ENCODE measurements at places on chromosomes 7 and 10.

DNA sequence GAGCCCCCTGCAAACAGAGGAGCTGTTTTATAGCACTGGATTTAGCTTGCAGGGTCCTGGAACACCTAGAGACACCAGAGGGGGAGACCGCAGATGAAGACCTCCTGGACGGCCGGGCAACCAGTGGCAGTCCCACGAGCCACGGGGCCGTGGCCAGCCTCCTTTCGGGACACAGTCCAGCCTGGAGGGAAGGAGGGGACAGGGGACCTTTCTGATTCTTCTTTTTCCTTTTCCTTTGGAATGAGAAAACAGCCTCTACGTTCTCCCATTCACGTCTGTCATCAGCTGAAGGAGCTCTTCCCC lies 35.4 kb upstream of the FAM20C start:
- no peak for DNase-seq

- DNase-seq, result no peak
Observed at GRCh38 chr7:102912742-102913141, at the start of gene LRRC17. LRRC17 (plus strand) TSS chr7:102913000; CDS start chr7:102933914, 20,914 bp downstream.

- DNase-seq, result no peak
Observed at GRCh38 chr7:16531707-16532106, 5.1 kb downstream of the LRRC72 start.

- no peak for DNase-seq
Observed at GRCh38 chr7:147062897-147063296, 946.3 kb downstream of the CNTNAP2 start.

DNA sequence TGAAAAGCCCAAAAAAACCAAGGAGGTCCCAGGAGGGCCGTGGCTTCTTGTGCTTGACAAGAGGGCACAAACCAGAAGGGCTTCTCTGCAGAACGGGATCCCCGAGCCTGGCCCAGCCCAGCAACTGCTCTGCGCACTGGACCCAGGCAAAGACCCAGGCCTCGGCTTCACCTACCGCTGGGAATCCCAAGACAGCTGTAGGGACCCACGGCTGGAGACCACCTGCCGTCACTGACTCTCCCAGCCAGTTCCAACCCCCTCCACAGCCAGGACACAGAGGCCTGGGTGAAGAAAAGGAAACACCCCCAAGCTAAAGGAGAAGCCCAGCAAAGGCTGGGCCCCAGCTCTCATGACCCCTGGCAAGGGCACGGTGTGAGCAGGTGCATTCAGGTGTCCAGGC lies 24.3 kb downstream of the PDGFA start:
- no peak for DNase-seq

- DNase-seq, result no peak
Observed at GRCh38 chr7:882336-883035, 6.1 kb downstream of the GET4 start.

DNA sequence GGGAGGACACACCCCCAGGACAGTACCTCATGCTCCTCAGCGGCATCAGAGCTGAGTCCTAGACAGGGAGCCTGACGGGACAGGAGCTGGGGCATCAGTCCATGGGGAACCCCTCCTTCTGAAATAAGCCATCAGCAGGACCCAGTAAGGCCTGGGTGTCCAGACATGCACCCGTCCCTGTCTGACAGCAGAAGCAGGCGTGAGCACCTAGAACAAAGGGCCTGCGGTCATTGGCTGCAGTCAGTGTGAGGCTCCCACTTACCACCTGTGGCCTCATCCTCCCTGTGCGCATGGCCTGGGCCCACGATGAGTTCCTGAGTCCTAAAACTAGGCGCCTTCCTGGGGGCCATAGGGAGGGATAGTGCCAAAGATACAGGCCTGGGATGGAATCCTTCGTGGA lies 484.7 kb downstream of the PTPRN2 start:
- no peak for DNase-seq

DNA sequence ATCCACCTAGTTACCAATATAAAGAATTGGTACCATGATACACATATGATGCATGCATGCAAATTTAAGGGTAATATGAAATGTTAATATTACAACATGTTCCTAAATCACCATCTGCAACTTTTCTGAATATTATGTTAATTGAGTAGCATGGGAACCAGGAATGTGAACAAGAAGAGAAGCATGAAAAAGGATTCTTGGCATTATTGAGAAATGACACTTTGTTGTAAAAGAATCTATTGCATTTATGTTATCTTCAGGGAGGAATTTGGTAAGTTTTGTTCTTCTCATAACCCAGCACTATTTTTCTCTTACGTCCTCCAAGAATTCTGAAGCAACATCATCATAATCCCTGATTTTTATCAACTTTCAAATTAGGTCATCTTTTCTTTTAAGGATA lies 159.9 kb upstream of the SLC25A13 start:
- no peak for DNase-seq

- no peak for DNase-seq
Observed at GRCh38 chr7:36303202-36304098, 86.2 kb upstream of the ANLN start.

GRCh38 chr10:79063071-79063491 lies 5.7 kb upstream of the ZMIZ1 start:
- DNase-seq, result no peak

DNA sequence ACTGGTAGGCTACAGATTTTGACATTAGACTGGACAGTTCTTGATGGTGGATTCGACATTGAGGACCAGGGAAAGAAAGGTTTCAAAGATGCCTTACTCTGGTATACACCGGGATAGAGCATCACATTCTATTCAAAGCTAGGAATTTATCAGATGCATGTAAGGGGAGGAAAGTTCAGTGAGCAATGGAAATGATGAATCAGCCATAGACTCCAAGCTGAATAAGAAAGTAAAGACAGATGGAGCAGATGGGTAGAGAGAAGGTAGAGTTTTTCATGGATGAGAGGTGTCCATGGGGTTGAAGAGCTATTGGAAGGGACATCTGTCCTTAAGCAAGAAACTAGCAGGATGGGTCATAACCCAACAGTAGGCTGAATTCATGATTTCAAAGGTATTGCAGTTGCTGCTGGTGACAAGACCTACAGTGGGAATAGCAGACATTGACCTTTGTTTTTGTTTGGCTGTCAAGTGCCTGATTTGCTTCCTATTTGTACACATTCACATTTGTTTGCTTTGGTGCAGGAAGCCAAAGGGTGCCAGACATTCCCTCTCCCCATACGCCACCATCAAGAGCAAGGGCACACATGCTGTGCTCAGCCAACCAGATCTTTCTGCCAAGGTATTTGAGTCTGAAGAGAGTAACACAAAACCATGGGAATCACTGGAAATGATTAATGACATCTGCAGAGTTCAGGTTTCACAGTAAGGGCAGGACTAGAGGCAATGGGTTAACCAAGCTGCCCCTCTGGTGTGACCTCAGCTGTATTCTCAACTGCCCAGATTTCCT lies 8.6 kb upstream of the CACUL1 start:
- DNase-seq, result no peak

GRCh38 chr7:7223250-7223649 lies 40.9 kb downstream of the C1GALT1 start:
- no peak for DNase-seq

- no peak for DNase-seq
Observed at GRCh38 chr7:1659696-1660095, 10.4 kb upstream of the ELFN1 start.

DNA sequence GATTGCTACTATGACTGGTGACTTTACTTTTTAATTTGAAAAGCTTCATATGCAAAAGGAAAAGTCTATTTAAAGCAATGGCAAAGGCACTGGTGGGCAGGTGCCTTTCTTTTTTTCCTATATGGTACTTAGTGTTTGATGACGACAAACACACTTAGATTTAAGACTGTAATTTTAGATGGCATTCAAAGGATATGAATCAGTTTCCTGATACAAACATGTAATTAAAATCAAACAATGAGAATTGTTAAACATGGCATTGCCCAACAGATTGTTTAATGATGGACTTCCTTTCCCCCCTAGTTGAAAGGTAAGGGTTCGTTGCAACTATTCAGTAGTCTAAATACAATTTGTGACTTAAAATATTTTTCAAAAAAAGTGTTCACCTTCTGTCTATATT lies 106.5 kb upstream of the SEMA3C start:
- no peak for DNase-seq

DNA sequence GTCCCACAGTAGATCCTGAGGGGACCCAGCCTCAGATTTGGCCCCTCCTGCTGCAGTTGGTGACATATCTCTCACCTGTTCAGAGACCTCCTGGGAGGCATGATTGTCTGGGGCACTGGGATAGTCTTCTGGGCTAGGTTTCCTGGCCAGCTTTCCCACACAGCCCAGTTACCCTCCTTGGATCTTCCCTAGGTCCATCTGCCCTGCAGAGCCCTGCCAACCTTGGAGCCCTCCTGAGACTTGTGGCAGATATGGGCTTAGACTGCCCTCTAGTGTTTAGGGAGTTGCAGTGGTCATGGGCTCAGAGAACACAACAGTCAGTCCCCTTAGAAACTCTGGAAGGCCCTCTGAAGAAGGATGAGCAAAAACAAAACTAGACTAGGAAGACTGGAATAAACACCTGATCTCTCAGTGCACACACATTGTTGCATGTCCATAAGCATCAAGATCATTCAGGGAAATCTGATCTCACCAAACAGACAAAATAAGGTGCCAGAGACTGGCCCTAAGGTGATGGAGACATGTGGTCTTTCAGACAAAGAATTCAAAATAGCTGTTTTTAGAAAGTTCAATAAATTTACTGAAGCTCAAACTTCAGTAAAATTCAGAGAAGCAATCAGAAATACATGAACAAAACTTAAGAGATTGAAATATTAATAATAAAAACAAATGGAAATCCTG lies 324.6 kb downstream of the ATRNL1 start:
- DNase-seq, result no peak

- DNase-seq, result no peak
Observed at GRCh38 chr10:5271526-5271925, 74.9 kb downstream of the AKR1C4 start.

- DNase-seq, result no peak
Observed at GRCh38 chr7:17039372-17039771, 157.6 kb upstream of the AGR3 start.

- DNase-seq, result no peak
Observed at GRCh38 chr10:381805-382204, 246.6 kb downstream of the ZMYND11 start.

GRCh38 chr10:85791818-85792532 lies 574.6 kb downstream of the GRID1 start:
- no peak for DNase-seq

DNA sequence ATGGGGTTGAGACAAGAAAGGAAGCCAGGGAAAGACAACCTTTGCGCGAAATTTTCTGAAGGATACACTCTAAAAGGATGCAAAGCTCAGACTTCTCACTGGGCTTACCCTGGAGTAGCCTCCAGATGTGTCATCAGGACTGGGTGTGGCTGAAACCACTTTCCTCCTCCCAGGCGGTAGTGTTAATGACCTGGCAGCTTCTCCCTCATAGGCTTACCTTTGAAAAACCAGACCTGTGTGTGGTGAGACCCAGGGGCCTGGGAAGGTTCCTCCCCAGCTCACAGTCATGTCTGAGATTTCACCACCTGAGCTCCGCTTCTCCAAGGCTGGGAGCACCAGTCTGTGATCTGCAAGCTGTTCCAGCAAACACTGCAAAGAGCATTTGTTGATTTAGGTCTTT lies 93.7 kb downstream of the EPC1 start:
- no peak for DNase-seq

DNA sequence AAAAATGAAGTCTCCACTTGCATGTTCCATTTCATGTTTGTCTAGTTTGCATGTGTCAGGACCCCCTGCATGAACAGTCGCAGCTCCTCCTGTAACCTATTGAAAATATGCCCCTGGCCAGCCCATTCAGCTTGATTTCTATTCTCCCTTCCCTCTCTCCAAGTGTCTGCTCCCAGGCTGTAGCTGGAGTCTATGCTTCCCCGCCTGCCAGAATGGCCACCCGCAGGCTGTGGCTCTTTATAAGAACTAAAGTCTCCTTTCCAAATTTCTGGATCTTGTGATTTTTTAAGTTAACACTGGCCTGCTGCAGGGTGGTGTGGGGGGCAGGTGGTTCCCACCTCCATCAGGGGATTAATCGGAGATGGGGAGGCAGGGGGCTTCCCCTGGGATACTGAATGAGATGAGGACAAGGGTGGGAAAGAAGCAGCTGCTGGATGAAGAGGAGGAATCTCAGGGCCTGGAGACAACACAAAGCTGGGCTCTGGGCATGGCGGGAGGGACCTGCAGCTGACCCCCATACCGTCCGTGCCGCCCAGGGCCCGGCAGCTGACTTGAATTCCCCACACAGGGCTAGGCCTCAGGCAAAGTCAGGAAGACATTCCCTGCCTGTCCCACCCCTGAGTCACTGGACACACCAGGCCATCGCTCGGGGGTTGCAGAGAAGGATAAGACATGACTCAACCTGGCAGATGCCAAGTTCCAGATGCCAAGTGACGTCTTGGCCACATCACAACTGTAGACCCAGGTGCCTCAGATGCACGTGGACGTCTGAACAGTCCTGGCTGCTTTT lies 399.5 kb upstream of the FOXK1 start:
- DNase-seq, result no peak

DNA sequence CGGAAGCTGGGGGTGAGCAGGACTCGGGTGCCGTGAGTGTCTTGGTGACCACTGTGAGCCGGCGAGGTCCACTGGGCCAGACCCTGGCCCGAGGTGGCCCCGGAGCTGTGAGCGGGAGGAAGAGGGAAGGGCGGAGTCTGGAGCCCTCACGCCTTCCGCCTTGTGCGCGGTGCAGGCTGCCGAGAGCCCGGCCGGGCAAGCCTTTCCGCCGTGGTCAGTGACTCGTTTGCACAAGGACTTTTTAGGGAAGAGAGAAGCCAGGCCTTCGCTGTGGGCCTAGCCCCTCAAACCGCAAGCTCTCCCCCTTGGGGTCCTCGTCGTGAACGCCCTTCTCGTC lies 40.9 kb upstream of the ZNF32 start:
- no peak for DNase-seq

GRCh38 chr10:68496072-68496471 lies 24.3 kb upstream of the DNA2 start:
- no peak for DNase-seq

GRCh38 chr10:86710987-86711512 lies 42.7 kb downstream of the LDB3 start:
- peak; percentile 73 for DNase-seq

Data from effector memory CD4-positive, alpha-beta T cell (primary cell).